Activated T-helper 1 cell treated with anti-CD3 and anti-CD28 coated beads, Interleukin-12 subunit alpha, Interleukin-12 subunit beta, Interleukin-2, Interleukin-4 antibody, amounts not matched to agents 30 ng/mL and 10 ng/mL and 1 ng/mL, durations not matched to agents 14 hours and 24 hours and 36 hours (primary cell): ENCODE measurements at places on chromosomes 13 and 19. TPM values are rescaled to one million over a fixed set of nuclear protein-coding genes. Genes with fewer than 3 reads are reported as not detected.

The NLRP11 gene
- total RNA-seq, result not detected in 2 replicates

The TSHZ3 gene
- total RNA-seq, result 1.5 and 2.0 TPM in 2 replicates

The ZNF415 gene
- total RNA-seq, result 0.20 and 0.21 TPM in 2 replicates

The ZNF429 gene
- total RNA-seq, result 2.6 and 3.2 TPM in 2 replicates

The SHISA2 gene
- total RNA-seq, result 9.4 and 9.5 TPM in 2 replicates

The DHDH gene
- total RNA-seq, result not detected in 2 replicates

The SERPINE3 gene
- total RNA-seq, result not detected in 2 replicates

The ZNF565 gene
- total RNA-seq, result 2.1 and 2.4 TPM in 2 replicates

The MEF2B gene
- total RNA-seq, result 1.7 and 2.2 TPM in 2 replicates

The SIAH3 gene
- 0.02 and 0.03 TPM in 2 replicates for total RNA-seq

The COL4A2 gene
- 0.10 TPM in 1 of 2 replicates, not detected in the other for total RNA-seq

The ZNF333 gene
- 10.0 and 11.1 TPM in 2 replicates for total RNA-seq

The CYP2F1 gene
- not detected in 2 replicates for total RNA-seq
